Caki2 (cell line): ENCODE measurements at places on chromosomes 3 and 15.
A peak's percentile ranks its signal among the peaks of the same experiment; 100 is the strongest.

DNA sequence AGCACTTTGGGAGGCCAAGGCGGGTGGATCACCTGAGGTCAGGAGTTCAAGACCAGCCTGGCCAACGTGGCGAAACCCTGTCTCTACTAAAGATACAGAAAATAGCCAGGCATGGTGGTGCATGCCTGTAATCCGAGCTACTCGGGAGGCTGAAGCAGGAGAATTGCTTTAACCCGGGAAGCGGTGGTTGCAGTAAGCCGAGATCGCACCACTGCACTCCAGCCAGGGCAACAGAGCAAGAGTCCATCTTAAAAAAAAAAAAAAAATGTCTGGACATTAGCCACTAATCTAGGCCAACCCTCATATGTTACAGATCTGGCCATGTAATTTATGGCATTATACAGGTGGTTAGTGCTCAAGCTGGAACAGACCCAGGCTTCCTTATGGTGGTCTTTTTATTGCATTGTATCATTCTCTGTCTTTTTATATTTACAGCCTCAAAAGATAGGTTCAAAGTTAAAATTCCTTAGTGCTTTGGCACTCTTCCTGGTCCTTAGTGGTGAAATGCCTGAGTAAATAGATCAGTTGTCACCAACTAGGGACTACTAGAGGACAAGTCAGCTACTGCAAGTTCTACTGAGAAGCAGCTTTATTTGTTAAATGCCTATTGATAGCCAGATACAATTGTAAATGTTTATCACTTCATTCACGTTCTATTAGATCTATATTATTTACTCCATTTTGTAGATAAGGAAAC, 16.0 kb downstream of the STARD9 start:
- DNase-seq, result peak; percentile 4

GRCh38 chr15:60906146-60906674, 322.9 kb downstream of the RORA start:
- no peak for DNase-seq

GRCh38 chr3:104648823-104649222, 717.9 kb upstream of the ALCAM start:
- no peak for DNase-seq

DNA sequence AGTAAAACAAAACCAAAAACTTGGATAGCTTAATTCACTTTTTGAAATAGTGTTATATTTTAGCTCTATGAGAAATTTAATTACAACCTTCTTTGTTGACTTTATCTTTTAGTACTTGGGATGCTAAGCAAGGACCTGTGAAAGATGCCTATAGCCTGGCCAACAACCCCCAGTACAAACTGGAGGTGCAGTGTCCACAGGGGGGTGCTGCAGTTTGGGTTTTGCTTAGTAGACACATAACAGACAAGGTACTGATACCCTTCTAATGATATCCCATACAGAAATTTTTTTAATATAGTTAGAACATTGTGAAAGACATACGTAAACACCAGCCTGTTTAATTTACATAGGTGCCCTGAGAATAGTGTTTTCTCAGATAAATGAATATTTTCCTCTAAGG, 35.3 kb downstream of the CAPN7 start:
- no peak for DNase-seq

GRCh38 chr15:66675446-66675845, 26.6 kb upstream of the SMAD6 start:
- DNase-seq, result no peak

DNA sequence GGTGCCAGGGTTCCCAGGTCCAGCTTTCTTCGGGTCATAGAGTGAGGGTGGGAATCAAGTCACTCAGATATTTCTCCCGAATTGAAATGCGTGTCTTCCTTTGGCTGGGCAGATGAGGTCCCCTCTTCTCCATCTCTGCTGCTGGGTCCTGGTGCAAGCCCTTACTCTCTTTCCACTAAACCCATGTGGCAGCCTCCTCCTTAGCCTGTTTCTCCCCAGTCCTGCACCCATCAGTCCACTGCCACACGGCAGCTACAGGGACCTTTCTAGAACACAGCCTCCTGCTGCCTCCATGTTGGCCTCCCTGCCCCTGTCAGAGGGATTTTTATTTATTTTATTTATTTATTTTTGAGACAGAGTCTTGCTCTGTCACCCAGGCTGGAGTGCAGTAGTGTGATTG, 237.4 kb upstream of the CTDSPL start:
- no peak for DNase-seq

DNA sequence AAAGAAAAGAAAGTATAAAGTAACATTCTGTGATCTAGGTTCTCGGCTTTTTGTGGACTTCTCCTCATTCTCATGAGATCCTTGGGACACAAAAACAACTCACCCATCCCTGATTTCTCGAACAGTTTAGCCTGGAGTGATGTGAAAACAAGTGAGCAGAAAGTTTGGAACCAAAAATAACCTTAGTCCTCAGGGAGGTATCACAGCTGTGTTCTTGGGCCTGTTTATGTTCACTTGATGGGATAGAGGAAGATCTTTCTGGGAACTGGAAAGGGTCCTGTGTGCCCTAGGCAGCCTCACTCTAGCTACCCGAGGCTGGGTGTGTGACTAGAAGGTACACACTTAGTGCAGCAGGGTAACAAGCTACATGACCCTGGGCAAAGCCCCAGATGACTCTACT, 308.8 kb upstream of the PDZRN3 start:
- no peak for DNase-seq

DNA sequence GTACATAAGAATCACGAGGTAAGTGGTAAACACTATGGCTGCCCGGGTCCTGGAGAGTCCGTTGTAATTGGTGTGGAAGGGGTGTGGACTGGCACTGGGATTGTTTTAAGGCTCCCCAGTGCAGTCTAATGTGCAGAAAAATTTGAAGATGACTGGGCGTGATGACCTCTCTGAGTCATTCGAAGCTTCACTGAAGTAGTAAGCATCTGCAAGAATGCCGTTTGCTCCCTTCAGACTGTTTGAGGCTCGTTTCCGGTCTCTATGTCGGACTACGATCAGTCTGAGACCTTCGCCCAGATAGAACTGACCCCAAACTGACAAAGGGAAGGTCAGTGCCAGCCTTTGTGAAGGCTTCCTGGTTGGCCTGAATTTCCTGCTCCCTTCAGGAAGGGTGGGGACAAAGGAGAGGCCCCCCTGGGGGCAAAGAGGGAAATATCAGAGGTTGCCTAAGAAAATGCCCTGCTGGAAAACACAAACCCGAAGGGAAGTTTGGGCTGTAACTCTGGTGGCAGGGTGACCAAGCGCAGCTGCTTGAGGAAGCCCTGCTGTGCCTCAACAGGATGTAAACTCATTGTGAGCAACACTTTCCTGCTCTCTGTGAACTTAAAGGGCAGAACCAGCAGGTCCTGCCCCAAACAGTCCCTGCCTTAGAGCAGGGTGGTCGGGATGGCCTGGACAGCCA, 34.6 kb downstream of the BTD start:
- peak; percentile 59 for DNase-seq

GRCh38 chr15:97023488-97023844, 693.0 kb downstream of the NR2F2 start:
- DNase-seq, result no peak
